ENCODE measurements at places on chromosomes 2 and 18.
A peak's percentile ranks its signal among the peaks of the same experiment; 100 is the strongest.

DNA sequence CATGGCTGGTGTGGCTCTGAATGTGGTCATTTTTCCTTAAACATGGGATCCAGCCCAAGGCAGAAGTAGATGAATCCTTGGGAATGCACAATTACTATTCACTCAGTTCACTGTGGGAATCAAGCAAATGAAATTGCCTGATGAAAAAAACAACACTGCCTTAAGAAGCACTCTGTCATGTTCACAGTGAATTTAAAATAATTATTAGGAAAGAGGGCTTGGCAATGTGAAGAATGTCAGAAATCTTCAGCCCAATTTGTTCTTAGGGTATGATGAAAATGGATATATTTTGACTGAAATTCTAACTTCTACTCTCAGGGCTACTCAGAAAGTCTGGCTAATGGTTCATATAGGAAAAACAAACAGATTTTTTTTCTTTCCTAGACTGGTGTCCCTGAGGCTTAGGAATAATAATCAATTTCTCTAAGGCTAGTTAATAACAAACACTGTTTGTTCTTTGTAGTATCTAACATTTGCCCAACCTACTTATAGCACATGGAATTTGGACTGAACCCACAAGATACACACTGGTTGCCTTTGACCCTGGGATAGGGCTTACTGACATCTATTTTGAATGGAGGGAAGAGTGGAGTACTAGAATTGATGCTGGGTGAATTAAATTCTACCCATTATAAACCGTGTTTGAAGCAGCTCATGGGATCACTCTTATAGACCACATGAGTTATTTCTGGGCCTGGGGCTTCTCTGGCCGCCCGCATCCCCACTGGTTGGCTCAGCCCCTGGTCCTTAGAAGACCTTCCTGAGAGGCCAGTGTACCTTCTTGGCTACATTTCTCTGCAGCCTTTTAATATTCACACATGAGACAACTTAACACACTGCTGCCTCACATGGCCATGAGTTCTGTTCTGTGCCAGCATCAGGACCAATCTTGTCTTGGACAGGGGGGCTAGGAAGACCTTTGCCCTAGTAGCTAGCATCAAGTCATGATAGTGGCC, 8.3 kb upstream of the MRPL33 start:
- DNase-seq, result no peak

DNA sequence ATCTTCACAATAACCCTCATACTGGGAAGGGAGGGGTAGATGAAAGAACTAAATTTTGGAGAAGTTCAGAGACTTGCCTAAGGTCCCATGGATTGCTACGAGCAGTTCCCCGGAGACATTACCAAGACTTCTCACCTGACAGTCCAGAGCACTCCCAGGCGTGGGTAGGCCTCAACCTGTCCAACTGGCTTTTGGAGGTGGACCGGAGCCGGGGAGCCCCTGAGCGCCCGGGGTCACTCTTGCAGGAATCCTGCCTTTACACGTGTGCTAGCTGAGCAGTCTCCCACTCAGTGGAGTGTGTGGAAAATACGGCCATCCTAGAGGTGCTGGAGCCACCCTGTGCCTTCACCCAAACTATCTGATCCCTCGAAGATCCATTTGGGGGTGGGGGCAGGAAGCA, 8.0 kb downstream of the POMC start:
- no peak for DNase-seq

GRCh38 chr18:55839343-55839742, 251.4 kb upstream of the TCF4 start:
- no peak for DNase-seq

DNA sequence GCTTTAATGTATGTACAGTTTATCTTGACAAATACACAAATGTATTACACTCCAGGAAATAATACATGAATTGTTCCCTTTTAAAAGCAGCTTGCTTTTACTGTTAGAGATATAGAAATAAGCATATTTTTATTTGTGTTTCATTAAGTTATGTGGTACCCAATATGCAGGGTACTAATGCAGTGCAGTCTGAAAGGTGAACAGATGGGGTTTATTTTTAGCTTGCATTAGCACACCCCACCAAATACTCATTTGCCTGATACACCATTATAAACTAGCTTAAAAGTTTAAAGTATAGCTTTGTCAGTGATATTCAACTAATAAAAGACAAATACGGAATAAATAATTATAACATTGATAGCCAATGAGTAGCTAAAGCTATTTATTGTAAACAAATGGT, 394.7 kb upstream of the ZNF804A start:
- no peak for DNase-seq

DNA sequence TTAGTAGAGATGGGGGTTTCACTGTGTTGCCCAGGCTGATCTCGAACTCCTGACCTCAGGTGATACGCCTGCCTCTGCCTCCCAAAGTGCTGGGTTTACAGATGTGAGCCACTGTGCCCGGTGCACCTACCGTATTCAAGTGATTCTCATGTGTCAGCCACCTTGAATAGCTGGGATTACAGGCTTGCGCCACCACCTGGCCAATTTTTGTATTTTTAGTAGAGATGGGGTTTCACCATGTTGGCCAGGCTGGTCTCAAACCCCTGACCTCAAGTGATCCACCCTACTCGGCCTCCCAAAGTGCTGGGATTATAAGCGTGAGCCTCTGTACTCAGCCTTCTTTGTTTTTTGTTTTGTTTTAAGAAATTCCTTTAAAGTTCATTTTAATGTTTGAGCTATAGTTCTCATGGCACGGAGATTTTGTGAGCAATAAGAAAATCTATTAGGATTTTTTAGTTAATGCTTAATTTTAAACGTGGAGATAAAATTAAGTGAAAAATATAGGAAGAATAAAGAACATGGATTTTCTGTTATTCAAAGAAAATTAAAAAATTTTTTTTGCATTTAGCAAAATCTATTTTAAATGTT, 242.6 kb downstream of the PHLPP1 start:
- DNase-seq, result no peak

DNA sequence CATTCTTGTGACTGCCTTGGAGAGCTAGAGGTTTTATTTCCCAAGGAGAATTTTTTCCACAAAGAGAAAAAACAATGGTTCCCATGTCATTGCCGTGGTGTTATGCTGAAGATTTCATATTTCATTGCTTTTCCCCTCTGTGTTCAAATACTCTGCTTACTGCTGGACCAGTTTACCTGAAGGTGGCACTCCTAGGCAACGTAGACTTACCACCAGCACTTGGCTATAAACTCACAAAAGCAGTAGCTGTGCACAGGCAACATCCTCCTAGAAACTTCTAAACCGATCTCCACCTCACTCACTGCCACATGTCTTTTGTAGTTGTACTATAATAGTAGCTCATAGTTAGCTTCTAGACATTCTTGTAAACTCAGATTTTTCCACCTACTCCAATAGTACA, 1319.7 kb upstream of the CRIM1 start:
- peak; percentile 0 for DNase-seq

GRCh38 chr2:47403609-47404193, 745 bp downstream of the MSH2 start:
- peak; percentile 30 for DNase-seq

DNA sequence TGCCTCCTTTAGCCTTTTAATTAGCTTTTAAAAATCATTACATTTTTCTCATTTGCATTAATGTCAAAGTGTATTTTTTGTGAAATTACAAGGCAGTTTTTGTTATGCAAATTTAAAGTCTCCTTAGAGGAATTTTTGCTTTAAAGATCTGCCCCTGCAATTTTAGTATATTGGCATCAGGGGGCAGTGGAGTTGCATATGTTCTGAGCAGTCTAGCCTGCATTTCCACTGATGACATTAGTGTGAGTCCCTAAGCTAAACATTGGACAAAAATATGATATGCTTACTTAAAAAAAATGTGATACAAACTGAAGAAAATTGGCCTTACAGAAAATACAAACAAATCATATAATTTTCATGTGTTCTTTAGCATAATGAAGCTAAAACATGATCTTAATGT, 426.5 kb downstream of the SLC4A3 start:
- no peak for DNase-seq

DNA sequence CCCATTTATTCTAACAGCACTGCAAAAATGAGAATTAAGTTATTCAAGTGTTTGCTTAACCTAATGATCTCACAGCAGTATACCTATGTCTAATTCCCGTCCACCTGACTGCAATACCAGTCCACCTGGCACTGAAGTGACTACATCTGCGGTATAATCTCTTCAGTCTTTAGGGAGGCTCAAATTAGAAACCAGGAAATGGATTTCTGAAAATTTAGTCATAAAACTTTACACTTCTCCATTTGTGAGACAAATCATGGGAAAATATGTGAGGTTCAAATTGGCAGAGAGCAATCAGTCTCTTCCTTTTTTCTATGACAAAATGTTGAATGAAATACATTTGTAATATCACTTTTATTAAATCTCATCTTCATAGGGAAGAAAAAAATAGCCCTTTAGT, 33.0 kb downstream of the FTCDNL1 start:
- DNase-seq, result no peak

DNA sequence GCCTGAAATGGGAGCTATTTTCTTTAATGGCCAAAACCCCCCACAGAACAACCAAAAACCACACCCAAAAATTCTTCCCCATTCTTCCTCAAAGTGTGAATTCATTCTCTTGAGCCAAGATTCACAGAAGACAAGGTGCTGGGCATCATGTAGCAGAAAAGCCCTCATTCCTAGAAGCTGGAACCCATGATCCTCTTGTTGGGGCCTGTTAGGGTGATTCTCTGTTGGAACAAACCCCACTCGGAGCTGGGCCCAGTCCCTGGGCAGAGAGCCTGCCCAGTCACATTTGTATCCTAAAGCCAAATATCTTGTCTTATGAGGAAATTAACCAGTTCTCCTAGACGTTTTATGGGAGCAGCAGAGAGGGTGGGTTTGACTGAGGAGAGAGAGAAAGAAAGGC, 22.8 kb upstream of the VPS4B start:
- DNase-seq, result no peak

- no peak for DNase-seq
Observed at GRCh38 chr2:73050121-73050545, 21.4 kb downstream of the SFXN5 start.

- no peak for DNase-seq
Observed at GRCh38 chr2:195316486-195316885, 340.5 kb upstream of the SLC39A10 start.

DNA sequence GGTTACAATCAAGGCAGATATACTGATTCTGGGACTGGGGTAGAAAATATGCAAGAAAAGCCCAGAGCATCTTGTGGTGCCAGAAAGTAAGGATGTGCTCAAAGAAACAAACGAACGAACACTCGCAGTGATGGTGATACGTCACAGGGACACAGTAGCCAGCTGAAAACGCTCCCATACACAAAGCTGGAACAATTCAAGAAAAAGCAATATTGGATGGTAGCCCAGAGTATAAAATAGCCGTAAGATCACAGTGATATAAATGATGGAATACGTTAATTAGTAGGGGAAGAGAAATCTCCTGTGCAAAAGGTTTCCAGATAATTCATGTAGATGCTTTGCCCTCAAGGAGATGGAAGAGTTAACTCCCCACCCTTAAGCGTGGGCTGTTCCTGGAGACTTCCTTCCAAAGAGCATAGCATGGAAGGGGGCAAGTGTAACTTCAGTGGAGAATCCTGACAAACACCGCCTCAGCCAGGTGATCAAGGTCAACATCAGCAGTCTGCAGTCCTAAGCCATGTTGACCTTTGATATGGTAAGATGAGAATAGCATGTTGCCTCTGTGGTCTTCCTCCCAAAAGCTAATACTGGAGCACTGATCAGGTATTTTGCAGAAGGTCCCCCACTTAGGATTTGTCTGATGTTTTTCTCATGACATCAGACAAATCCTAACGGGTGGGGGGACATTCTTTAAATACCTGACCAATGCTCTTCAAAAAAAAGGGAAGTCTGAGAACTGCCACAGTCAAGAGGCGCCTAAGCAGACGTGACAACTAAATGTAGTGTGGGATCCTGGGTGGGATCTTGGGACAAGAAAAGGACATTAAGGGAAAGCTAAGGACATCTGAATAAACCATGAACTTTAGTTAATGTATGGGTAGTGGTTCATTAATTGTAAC, 99.0 kb downstream of the NCK2 start:
- DNase-seq, result no peak

DNA sequence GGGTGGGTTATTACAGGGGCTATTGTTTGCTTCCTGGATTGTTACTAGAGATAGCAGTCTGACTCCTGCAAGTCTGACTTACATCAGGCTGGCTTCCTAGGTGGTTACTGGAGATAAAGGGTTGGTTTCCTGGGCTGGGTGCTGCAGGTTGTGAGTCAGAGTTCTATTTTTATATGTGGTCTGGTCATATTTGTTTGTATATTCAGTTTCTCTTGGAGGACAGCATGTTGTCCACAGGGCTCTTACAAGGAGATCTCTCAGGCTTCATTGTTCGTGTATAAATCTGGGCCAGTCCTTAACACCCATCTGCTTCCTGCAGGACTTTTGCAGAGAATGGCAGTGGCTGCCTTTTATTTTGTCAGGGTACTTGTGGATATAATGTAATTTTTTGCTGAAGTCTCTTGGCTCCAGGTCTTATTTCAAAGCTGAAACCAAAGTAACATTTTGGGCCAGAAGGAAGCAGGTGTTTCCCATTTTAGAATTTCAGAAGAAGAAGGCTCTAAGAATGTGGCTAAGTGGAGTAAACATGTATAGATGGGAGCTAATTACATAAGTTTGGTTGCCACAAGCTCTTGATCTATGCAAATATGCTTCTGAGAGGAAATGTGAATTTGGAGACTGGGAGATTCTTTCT, 65.9 kb upstream of the SLC16A14 start:
- DNase-seq, result no peak

DNA sequence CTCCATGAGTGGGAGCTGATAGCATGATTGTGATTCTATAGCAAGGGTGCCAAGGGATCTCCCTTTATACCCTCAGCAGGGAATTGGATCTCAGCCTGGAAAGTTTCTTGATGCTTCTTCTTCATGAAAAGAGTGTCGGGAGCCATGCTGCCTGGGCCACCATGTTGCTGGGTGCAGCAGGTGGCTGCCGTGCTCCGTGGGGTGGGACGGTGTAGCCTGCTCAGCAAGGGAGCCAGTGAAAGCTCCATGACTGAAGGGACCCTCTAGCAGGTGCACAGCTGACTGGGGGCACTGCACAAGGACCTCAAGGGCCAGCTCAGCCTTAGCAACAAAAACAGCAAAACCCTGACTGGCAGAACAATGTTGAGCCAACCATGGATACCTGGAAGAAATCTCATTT, 368.9 kb upstream of the HS6ST1 start:
- no peak for DNase-seq

- no peak for DNase-seq
Observed at GRCh38 chr2:67845621-67846369, 217.0 kb downstream of the C1D start.

DNA sequence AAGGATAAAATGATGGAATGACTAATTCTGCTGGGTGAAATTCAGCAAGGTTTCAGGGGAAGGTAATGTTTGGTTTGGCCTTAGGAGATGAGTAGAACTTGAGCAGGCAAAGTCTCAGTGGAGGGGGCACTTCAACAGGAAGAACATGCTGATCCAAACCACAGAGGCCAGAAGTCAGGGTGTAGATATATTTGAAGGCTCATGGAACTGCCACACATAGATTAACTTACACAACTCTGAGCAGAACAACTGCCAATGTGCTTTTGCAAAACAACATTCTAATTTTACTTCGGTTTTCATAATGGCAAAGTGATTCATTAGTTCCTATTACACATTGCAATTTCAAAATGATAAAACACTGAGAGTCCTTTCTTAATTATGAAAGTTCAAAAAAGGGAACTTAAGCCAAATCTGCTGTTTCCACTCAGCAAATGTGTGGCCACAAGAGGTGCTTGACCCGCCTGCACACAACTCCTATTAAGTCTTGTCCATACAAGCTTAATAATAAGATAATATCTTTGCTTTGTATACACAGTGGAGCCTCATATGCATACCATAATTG, 284.8 kb downstream of the MREG start:
- peak; percentile 45 for DNase-seq

- DNase-seq, result no peak
Observed at GRCh38 chr2:120587279-120587996, 148.2 kb upstream of the GLI2 start.
